Hepatic stellate cell (primary cell): ENCODE measurements at places on chromosomes 5 and 9.

GRCh38 chr5:50945139-50945538, 278.7 kb downstream of the PARP8 start:
- no peak for DNase-seq

- no peak for DNase-seq
Observed at GRCh38 chr9:108961151-108961550, 27.0 kb downstream of the ABITRAM start.

GRCh38 chr5:113794981-113795380, 281.5 kb downstream of the YTHDC2 start:
- no peak for DNase-seq

- no peak for DNase-seq
Observed at GRCh38 chr5:56898213-56898612, 11.2 kb upstream of the SETD9 start.

- DNase-seq: no peak
Observed at GRCh38 chr5:170265522-170265921, 32.1 kb downstream of the LCP2 start.

GRCh38 chr9:112629671-112630485, 88.0 kb downstream of the INIP start:
- DNase-seq: no peak

- no peak for DNase-seq
Observed at GRCh38 chr5:60226128-60226527, 332.6 kb upstream of the PDE4D start.

DNA sequence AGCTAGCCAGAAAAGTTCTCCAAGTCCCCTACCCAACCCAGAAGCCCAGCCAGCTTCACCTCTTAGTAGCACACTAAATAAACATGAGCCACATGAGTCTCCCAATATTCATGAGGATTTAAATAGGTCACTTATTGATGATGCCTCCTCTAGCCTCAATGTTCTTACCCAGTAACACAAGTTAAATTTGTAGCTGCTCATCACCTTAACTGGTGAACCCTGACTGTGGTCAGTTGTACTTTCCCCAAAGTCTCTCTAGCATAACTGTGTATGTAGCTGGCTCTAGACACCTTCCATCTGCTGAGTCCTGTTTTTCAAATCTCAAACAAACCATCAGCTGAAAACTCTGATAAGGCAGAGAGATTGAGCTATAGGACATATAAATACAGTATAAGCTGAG, 100.3 kb upstream of the ELAVL2 start:
- DNase-seq: no peak

GRCh38 chr9:114968671-114969070, 38.3 kb upstream of the TNFSF8 start:
- peak; percentile 8 for DNase-seq

DNA sequence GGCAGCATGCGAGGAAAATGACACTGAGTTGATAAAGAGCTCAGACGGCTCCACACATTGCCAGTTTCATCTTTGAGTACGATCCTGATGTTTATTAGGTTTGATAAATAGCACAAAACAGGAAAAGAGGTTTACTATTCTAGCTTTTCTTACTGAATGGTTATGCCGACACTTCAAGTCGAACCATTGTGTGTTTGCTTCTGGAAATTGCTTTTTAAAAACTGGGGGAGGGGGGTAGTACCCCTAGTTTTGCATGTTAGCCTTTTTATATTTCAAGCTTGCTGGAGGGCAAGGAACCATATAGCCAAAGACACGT, 5.2 kb downstream of the PTCH1 start:
- no peak for DNase-seq

DNA sequence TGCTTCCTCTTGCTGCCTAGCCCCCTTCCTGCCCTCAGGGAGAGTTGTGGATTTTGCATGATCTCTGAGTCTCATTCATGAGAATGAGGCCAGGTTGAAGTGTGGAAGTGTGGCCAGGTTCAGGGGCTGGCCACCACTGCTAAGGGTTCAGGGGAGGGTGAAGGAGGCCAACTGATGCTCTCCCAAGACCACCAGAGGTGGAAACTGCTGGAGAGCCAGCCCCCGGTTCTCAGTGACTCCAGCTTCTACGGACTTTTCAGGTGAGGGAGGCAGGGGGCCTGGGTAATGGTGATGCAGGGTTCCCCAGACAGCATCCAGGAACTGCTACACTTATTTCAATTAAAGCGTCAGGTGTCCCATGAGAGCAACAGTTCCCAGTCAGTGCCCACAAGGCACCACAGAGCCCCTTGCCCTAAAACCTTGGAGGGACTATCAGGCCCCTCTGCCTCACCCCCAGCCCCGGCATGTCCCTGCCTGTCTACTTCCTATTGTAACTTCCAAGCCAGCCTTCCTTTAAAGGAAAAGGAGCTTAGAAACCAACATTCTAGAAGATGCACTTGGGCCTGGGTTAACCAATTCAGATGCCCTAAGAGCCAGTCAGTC, 50.1 kb downstream of the AMBP start:
- DNase-seq: no peak

DNA sequence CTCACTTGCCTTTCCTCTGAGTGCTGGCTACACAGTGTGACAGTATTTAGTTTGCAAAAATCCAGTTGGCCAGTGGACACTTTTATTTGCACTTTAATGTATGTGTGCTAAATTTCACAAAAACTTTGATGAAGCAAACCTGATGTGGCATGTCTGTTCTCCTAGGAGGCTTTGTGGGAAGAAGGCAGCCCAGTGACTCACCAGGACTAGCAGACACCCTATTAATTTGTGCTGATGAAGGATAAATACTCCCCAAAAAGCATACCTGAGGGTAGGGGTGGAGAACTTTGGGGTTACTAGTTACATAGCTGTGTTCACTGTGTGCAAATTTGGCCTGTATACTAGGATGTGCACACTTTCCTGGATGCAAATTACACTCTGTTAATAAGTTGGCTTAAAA, 39.3 kb upstream of the IPPK start:
- DNase-seq: no peak

- DNase-seq: no peak
Observed at GRCh38 chr9:25397746-25398145, 280.5 kb downstream of the TUSC1 start.

DNA sequence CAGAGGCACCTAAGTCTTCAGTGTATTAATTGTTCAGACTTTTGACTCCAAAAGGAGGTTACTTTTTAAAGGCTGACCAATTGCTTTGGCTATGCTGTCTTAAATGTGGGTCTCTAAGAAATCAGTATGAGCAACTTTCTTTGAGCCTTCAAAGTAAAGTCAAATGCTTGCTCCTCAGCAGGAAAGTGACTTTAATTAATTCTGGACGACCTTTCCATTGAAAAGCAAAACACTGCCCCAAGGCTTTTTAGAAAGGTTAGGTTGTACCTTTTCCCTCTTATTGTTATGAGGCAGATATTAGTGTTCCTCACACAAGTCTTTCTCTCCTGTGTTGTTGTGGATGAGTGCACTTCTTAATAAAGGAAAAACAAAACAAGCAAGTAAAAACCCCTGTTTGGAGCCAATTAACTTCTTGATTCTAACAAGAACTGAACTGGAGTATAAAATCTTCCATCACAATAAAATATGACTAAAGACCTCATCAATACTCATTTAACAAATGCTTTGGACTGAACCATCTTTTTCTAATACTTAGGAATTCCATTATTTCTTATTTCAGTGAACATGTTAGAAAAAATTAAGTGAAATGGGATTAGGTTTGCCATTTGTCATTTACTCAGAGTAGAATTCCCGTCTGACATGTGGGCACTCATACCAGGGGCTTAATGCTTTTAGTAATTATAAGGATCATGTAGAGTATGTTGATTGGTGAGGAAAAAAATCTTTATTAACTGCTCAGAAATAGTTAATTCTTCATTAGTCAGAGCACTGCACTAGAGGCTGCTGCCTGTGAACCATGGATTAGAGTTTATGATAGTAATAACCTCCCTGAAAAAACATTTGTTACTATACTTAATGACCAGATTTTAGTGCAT, 159.1 kb upstream of the ZNF608 start:
- DNase-seq: no peak

- DNase-seq: peak; percentile 22
Observed at GRCh38 chr5:78757269-78758053, 108.9 kb upstream of the LHFPL2 start.

DNA sequence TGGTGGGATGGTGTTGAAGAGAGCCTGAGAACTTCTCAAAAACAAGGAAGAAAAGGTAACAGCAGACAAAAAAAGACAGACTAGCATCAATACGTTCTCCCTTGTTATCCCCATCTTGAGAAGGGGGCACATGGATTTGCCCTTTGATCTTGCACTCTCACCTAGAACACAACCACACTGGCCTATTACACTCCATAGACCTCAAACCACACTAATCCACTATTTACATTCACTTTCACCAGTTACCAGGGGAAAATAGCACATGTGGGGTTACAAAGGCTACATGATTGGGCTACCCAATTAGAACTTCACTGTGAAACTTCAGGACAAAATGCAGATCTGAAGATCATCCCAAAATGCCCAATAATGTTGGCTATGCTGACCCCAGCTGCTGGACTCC, 72.6 kb upstream of the SELENOP start:
- DNase-seq: no peak

- no peak for DNase-seq
Observed at GRCh38 chr5:32458880-32459495, 14.4 kb upstream of the ZFR start.

DNA sequence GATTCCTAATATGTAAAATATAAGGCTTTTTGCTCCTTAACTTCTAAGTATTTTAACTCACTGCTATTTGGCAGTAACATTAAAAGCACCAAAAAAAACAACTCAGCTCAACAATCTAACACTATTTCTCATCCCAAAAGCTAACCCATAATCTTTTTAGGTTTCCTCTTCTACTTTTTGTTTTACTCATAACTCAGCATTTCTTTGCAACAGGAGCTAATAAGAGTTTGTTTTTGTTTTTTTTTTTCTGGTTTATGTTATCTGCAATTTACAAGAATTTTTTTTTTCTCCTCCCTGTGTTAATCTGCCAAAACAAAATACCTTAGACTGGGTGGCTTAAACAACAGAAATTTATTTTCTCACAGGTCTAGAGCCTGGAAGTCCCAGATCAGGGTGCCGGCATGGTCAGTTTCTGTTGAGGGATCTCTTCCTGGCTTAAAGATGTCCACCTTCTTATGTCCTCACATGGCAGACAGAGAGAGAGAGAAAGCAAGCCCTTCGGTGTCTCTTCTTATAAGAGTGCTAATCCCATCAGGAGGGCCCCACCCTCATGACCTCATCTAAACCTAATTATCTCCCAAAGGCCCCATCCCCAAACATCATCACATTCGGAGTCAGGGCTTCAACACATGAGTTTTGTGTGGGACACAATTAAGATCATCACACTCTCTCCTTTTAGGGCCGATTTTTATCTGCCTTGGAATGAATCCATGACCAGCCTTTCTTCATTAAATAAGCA, 31.2 kb downstream of the ARL15 start:
- no peak for DNase-seq

GRCh38 chr5:139531772-139532169, 29.4 kb upstream of the UBE2D2 start:
- no peak for DNase-seq
